ENCODE measurements at places on chromosomes 3 and 15. TPM values are rescaled to one million over a fixed set of nuclear protein-coding genes. Genes with fewer than 3 reads are reported as not detected.

DNA sequence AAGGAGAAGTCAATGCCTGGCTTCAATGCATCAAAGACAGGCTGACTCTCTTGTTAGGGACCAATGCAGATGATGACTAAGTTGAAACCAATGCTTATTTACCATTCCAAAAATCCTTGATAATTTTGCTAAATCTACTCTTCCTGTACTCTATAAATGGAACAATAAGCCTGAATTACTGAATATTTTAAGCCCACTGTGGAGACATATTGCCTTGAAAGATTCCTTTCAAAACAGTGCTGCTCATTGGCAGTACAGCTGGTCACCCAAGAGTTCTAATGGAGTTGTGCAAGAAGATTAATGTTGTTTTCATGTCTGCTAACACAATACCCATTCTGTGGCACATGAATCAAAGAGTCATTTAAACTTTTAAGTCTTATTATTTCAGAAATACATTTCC, 181.0 kb upstream of the CBLB start:
- DNase-seq, result no peak

- no peak for DNase-seq
Measured at GRCh38 chr15:99618941-99619411, 53.2 kb downstream of the MEF2A start.

- DNase-seq, result no peak
Measured at GRCh38 chr3:98737301-98737700, 25.8 kb upstream of the ST3GAL6 start.

- DNase-seq, result no peak
Measured at GRCh38 chr3:127106456-127106855, 86.5 kb upstream of the PRR23E start.

DNA sequence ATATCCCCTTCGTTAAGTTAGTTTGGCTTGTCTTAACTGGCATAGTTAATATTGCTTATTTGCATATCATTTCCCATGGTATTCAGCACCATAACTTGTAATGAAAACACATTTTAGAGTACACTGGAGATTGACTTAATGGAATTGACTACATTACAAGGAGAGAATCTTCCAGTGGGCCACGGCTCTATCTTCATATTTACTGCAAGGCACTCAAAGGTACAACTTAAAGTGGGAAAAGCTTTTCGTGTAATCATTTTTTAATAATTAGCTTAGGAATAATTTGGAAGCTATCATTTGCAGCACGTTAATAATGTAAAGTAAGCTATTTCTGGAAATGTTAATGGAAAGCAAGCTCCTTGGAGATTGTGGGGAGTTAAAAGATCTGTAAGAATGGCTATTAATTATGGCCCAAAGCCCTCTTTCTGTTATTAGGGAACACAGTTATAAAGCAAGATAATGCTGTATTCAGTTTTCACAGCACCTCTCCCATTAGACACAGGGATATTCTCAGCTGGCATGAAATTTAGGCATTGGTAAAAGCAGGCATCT, 551.5 kb upstream of the RGMA start:
- no peak for DNase-seq

- no peak for DNase-seq
Measured at GRCh38 chr3:45541326-45542321, 52.9 kb upstream of the LIMD1 start.

- DNase-seq, result no peak
Measured at GRCh38 chr3:195034101-195034500, 236.9 kb downstream of the XXYLT1 start.

- no peak for DNase-seq
Measured at GRCh38 chr15:51576911-51577500, 45.6 kb downstream of the DMXL2 start.

DNA sequence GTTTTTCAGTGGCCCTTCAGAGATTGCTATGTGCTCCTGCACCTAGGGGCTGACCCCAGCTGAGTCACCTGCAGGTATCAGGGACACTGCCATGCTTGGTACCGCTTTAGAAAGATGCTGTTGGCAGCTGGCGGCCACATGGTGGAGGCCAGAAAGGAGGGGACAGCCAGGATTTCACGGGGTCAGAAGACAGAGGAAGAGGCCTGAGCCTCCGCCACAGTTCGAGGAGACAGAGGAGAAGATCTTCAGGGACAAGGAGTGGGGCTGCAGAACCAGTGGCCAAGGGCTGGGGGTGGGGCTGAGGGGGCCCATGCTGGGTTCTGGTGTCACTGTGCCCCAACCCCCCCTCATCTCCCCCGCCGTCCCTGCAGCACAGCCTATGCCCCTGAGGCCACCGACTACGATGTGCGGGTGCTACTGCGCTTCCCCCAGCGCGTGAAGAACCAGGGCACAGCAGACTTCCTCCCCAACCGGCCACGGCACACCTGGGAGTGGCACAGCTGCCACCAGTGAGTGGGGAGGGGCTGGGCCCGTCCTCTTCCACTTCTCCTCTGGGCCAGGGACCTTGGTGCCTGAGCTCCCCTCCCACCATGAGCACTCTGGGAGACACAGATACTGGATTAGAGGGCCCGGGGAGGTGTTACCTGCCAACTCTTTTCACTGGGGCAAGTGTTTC, 19.9 kb downstream of the LOXL1 start:
- no peak for DNase-seq

The TUSC7 gene
- polyA plus RNA-seq, result not detected

GRCh38 chr3:72203613-72204349, 418.8 kb upstream of the PROK2 start:
- DNase-seq, result no peak

The ST6GAL1 gene
- 3.8 TPM for polyA plus RNA-seq

DNA sequence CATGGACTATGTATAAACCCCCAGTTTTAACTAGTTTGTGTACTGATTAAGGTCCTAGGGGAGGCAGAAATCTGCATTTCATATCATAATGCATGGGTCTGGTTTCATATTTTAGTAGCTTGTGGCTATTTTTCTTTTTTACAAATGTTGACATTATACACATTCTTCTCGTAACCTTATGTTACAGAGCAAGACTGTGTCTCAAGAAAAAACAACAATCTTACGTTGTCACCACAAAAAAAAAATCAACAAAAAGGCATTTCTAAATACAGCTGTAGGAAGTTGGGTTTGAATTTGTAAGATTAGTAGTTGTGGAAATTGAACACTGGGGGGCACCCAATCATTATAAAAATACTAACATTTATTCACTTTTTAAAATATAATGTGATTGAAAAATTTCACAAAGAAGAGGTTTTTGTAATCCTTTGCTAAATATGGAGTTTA, 17.9 kb downstream of the SERP1 start:
- DNase-seq, result no peak

DNA sequence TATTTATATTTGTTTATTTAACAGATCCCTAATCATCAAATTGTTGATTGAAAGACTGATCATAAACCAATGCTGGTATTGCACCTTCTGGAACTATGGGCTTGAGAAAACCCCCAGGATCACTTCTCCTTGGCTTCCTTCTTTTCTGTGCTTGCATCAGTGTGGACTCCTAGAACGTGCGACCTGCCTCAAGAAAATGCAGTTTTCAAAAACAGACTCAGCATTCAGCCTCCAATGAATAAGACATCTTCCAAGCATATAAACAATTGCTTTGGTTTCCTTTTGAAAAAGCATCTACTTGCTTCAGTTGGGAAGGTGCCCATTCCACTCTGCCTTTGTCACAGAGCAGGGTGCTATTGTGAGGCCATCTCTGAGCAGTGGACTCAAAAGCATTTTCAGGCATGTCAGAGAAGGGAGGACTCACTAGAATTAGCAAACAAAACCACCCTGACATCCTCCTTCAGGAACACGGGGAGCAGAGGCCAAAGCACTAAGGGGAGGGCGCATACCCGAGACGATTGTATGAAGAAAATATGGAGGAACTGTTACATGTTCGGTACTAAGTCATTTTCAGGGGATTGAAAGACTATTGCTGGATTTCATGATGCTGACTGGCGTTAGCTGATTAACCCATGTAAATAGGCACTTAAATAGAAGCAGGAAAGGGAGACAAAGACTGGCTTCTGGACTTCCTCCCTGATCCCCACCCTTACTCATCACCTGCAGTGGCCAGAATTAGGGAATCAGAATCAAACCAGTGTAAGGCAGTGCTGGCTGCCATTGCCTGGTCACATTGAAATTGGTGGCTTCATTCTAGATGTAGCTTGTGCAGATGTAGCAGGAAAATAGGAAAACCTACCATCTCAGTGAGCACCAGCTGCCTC, 14.7 kb downstream of the THBS1 start:
- no peak for DNase-seq

The GOLGA8O gene
- polyA plus RNA-seq, result 0.28 TPM

- DNase-seq, result no peak
Measured at GRCh38 chr3:123841476-123842238, 42.5 kb downstream of the MYLK start.

The GPR27 gene
- 1.6 TPM for polyA plus RNA-seq

- DNase-seq, result no peak
Measured at GRCh38 chr3:29318251-29318650, 37.4 kb downstream of the RBMS3 start.
